ENCODE measurements at places on chromosomes 16 and 17.

DNA sequence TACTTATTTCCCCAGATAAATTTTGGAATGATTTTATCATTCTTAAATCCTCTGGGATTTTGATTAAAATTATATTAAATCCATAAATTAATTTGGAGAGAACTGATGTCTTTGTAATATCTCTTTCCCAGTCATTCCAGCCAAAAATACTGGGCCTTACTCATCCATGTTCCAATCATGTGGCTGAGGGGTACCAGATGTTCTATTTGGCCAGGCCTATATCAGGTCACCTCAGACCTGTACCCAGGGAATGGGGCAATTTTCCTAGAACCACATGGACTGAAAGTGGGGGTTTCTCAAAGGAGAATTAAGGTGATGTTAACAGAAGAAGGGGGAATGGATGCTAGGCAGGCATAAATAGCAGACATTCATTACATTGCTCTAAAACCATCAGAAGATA lies 7.5 kb downstream of the SNTB2 start:
- DNase-seq: no peak

- DNase-seq: no peak
Measured at GRCh38 chr17:6470751-6471521, 26.7 kb downstream of the PIMREG start.

DNA sequence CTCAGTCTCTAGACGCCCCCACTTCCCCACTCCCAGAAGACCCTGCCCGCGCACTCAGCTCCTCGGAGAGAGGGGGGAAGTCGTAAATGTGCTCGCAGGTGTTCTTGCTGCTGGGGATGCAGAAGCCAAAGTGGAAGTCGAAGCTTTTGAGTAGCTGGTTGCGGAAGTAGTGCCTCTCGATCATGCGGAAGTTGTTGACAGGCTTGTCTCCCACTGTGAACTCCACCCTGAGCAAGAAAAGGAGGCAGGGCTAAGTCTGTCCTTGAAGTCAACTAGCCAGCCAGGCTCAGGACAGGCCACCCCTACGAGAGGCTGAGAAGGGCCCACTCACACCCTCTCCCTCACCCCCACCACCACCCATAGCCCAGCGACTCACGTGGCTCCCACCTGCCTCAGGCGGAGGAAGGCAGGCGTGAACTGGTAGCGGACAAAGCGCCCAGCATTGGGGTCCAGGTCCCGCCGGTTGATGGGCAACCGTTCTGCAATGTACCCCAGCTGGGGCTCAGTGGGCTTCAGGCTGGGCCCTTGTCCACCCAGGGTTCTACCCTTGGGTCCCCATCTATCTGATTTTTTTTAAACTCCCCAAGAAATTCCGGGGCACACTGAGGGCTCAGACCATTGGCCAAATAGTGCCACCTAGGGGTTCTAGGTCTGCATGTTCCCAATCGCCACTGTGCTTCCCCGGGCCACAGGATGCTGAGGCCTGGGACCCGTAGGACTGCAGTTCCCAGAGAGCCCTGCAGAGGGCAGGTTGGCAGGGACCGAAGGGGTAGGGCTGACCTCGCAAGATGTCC lies 4.6 kb downstream of the UNC119 start:
- DNase-seq: peak; percentile 93

DNA sequence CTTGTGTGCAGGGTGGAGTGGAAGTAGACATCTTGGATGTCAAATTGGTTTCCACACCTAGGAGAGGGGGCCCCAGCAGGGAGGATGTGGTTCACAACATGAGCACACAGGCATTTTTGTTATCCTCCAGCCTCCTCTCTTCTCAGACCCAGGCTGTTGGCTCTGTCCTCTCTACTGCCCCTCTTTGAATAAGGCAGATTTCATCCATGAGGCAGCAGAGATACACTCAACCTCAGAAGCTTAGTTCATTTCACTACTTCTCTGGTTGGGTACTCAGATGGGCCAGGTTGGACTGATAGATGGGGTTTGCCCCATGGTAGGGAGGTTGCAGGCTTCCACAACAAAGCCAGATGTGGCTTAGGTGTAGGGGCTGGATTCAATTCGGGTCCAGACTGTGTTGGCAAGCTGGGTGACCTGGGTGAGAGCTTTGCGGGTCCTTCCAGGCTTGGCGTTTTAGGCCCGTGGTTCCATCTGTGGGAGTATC lies 22.2 kb upstream of the NFATC3 start:
- DNase-seq: no peak

DNA sequence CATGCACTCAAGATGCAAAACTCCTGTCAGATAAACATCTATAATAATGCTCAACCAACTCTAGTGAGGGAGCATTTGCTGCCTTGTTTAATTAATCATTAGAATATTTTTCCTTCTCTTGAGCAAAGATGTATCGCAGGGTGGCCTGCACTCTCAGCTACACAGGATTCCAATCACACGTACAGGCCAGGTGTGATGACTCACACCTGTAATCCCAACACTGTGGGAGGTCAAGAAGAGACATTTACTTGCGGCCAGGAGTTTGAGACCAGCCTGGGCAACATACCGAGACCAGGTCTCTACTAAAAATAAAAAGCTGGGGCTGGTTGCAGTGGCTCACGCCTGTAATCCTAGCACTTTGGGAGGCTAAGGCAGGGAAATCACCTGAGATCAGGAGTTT lies 49.1 kb downstream of the ARHGAP17 start:
- no peak for DNase-seq

DNA sequence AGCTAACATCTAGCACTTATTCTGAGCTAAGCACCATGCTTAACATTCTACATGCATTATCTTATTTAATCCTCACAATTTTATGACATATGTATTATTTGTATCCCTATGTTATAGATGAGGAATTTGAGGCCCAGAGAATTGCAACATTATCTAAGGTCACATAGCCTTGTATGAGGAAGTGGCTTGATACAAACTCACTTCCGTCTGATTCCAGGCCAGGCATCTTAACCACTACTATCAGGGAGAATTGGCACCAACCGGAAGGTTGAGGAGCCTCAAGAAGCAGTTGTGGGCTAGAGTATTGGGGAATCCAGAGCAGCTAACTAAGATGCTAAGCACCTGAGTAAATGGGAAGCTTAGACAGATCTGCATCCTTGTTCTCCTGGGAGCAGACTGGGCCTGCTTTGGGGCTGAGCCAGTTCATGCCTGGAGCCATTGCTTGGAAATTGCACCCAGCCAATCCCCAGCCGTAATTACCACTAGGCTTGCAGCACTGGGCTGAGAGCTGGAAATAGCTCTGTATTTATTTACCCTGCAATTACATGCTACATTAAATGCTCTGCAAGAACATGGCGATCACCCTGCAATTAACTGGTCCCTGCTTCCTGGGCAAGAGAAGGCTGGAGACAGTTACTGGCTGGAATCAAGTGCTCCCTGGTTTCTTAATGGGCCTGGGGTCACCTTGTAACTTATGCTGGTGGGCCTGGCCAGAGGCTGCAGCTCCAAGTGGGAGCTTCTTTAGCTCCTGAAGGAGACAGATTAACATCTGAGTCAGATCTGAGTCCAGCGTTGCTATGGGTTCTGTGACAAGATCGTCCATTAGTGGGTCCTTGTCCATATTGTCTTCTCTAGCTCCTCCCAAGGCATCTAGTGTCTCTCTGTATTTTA lies 273.1 kb upstream of the CCL2 start:
- DNase-seq: no peak

DNA sequence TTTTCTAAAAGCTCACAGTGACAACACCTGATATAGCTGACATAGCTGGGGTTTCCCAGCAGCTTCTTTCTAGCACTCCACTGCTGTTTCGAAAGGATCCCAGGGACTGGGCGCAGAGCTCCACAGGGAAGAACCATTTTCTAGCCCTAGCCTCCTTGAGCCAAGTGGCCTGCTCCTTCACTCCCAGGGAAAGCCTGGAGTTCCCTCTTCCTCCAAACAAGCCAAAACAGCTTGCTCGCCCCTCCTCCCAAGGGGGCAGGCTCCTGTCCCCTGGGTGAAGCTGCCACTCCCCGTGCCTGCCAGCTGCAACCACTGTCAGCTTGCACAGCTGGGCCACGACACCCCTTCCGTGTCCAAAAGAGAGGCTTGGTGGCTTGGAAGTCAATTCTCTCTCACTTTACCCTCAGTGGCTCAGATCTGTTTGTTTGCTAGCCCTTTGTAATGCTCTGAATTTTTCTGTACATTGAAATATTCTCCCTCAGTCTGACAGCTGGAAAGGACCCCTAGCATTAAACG lies 59.8 kb downstream of the CYTH1 start:
- no peak for DNase-seq

- DNase-seq: no peak
Measured at GRCh38 chr16:14014284-14014625, 56.9 kb upstream of the MRTFB start.

DNA sequence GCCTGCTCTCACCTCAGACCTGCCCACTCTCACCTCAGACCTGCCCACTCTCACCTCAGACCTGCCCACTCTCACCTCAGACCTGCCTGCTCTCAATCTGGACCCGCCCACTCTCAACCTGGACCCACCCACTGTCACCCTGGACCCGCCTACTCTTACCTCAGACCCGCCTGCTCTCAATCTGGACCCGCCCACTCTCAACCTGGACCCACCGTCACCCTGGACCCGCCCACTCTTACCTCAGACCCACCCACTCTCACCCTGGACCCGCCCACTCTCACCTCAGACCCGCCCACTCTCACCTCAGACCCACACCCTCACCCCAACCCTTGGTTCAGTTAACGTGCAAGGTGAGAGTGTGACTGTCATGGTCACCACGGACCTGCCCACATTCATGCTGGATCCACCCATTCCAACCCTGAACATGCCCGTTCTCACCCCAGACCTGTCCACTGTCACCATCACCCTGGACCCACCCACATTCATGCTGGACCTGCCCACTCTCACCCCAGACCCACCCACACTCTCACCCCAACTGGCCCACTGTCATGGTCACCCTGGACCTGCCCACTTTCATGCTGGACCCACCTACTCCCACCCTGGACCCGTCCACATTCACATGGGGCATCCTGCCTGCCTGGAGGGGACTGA lies 31.2 kb upstream of the ENPP7 start:
- peak; percentile 60 for DNase-seq

DNA sequence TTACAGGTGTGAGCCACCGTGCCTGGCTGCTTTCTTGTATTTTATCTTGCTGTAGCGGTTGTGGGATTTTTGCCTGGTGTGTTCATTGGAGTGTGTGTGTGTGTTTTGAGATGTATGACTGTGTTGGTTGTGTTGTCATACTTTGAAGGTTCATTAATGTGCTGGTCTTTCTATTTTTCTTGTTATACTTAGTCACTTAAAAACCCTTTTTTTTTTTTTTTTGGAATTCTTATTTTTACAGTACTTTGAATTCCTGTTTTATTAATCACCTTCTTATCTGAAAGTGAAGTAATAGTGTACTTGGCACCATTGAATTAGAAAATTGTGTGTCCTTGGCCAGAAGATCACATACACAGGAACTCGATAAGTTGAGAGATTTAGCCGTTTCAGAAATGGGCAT lies 30.2 kb downstream of the TENT4B start:
- no peak for DNase-seq

GRCh38 chr17:14302091-14302430 lies 1.2 kb downstream of the HS3ST3B1 start:
- DNase-seq: no peak

DNA sequence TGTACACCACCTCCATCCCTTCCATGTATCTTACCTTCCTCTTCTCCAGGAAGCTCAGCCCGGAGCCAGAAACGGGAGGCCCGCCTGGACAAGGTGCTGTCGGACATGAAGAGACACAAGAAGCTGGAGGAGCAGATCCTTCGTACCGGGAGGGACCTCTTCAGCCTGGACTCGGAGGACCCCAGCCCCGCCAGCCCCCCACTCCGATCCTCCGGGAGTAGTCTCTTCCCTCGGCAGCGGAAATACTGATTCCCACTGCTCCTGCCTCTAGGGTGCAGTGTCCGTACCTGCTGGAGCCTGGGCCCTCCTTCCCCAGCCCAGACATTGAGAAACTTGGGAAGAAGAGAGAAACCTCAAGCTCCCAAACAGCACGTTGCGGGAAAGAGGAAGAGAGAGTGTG lies 756 bp upstream of the MVP start:
- DNase-seq: no peak

DNA sequence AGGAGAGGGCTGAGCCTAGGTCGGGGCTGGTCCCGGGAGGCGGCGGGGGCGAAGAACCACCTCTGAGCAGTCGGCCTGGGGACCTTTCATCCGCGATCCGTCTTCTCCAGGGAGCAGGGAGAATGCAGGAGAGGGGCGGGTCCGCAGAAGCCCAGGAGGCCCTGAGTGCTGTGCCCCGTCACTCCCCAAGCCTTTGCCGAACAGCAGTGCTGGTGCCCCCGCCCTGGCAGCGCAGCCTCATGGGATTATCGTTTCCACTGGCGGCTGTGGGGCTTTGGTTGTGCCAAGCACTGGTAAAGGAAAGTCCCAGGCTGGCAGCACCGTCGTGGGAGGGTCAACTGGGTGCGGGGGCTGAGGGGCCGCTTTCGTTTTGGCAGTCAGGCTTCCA lies 631 bp downstream of the TBL3 start:
- no peak for DNase-seq

DNA sequence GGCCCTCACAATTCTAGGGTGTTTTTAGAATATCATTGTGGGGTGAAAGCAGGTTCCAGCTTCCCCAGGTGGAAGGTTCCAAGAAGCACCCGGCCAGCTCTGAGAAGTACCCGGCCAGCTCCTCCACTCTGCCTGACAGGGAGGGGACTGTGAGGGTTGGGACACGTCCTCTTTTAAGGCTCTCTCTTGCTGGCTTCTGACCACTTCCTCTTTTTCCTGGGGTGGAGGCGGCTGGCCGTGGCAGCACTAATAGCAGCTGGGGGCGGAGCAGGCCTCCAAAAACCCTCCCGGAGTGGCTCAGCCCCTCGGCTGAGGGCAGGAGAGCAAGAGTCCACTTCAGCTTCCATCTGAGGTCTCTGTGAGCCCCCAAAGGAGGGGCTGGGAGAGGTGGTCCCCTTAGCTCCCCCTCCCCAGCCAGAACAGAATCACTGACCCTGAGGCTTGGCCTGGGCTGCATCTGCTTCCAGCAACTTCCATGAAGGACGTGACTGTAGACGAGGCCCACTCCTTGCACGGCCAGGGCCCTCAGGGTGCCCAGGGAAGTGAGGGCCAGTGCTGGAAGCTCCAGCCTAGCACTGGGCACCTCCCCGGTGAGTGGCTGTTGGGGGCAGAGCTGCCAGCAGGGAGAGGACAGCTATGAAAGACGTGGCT lies 26.7 kb upstream of the PLCG2 start:
- no peak for DNase-seq

DNA sequence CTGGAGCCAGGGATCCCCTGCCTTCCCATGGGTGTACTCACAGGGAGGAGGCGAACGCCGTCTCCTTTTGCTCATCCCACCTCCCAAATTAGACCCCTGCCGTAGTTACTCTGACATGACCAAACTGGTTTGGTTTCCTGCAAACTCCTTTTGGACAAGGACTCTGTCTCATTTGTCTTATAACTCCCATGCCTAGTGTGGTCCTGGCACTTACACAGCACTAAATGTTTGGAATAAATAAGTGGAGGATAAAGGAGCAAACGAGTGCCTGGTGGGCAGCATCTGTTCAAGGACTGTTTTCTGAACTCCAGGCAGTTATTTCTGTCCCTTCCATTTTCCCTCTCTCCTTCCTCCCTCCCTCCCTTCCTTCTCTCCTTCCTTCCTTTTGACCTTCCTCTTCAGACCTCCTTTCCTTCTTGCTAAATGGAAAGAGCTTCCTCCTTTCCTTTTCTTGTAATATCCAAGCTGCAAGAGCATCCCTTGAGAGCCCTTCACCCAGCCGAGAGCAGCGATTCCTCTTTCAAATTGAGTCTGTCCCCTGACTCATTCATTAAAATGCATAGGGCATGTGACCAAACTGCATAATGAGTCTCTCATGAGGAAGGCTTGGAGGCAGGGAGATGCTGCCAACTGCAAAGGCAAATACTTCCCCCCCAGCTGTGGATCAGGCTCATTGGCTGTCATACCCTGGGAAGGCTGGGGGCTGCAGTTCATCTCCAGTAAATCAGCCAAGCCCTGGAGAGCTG lies 36.8 kb downstream of the CHD9 start:
- DNase-seq: peak; percentile 57

GRCh38 chr17:73533781-73534180 lies 110.5 kb downstream of the SDK2 start:
- DNase-seq: no peak

Data from WTC11 (cell line).